ENCODE measurements at places on chromosomes 11 and 22. TPM values are rescaled to one million over a fixed set of nuclear protein-coding genes. Genes with fewer than 3 reads are reported as not detected.

Gene SPTBN2
- 2.2 TPM for total RNA-seq

DNA sequence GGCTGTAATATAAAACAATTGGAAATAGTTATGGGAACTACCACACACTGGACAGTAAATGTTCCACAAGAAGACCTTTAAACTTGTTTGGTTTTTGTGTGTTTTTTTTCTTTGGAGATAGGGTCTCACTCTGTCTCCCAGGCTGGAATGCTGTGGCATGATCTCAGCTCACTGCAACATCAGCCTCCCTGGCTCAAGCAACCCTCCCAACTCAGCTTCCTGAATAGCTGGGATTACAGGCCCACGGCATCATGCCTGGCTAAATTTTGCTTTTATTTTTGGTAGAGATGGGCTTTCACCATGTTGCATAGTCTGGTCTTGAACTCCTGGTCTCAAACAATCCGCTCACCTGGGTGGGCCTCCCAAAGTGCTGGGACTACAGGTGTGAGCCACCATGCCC lies 121.0 kb downstream of the MPPED2 start:
- DNase-seq: no peak

DNA sequence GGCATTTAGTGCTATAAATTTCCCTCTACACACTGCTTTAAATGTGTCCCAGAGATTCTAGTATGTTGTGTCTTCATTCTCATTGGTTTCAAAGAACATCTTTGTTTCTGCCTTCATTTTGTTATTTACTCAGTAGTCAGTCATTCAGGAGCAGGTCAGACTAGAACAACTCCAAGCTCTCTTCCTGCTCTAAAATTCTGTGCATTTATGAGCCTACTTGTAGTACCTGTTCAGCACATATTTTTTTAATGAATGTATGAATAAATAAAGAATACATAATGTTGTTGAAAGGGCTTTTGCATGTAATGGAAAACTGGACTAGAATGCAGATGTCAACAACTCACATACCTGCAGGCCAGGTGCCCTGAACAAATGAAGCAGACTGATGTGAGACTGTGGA lies 13.7 kb upstream of the HEPHL1 start:
- no peak for DNase-seq

Gene DEUP1
- not detected for total RNA-seq

Gene P4HA3
- total RNA-seq: 0.27 TPM

DNA sequence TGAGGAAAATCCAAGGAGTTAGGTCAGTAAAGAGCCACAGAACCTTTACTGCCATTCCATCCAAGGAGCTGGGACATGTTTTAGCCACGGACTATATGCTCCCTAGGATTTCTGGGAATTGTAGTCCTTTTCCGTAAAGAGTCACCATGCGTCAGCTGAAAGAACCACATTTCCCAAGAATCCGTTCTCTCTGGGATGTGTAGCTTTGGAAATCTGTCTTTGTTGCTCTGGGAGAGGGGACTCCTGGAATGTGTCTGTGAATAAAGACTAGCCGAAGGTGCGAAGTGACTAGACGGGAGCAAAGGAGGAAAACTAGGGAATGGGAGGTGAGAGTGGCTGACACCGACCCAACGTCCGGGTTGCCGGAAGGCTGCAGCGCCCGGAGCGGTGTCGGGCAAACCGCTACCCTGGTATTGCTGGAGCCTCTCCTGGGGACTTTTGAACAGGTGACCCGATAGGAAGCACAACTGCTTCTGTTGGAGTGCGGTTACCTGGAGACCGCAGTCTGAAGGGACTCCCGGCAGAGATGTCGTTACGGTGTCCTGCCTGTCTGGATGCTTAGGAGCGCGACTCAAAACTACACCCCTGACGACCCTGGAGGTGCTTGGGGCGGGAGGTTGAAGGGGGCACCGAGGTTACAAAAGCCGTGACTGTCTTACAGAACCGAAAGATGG lies at the start of gene IFTAP:
TSS of gene IFTAP (plus strand) at position 187 of the 674 bp plus-strand sequence. CDS start 15,602 bp downstream, outside the sequence.
- DNase-seq: peak; percentile 33

Gene SLC22A12
- total RNA-seq: not detected

Gene IGLL5
- not detected for total RNA-seq

DNA sequence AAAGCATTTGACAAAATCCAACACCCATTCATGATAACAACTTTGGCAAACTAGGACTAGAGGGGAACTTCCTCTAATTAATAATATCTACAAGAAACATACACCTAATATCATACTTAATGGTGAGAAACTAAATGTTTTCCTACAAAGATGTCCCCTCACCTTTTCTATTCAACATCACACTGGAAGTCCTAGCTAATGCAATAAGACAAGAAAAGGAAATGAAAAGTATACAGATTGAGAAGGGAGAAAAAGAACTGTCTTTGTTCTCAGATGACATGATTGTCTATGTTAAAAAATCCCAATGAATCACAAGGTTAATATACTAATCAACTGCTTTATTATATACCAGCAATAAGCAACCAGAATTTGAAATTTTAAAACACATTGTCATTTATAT lies 52.4 kb downstream of the C11orf65 start:
- DNase-seq: no peak

DNA sequence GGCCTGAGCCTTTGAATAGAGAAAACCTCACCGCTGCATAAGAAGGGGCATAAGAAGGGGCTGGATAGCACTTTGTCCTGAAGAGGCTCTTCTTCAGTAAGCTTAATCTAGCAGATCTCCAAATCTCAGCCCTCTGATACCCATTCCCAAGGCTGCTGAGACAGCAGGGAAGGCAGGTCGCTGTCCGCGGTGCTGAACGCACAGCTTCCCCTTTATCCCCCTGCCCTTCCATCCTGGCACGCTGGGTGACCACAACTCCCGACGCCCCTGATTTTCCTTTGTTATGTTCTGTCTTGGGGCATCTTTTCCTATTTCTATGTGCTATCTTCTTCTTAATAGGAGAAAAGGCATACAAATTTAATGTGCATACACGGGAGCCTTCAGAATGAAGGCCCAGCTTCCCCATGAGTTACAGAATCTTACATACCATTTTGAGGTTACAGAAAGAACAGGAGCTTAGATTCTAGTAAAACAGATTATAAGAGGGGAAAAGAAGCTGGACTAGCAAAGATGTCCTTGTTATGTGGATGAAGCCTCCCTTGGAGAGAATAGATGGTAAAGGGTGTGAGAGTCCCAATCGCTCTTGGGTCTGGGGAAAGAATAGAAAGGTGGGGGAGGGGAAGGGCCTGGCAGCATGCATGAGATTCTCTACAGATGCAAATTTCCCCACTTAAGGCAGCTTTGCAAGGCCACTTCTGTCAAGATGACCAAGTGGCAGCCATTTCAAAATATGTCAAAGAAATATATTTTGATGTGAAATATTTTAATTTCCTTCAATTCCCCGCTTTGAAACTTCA lies 5.7 kb upstream of the SULT4A1 start:
- DNase-seq: peak; percentile 34

Gene PIK3IP1
- total RNA-seq: 11.6 TPM

GRCh38 chr11:88050247-88050646 lies 125.0 kb downstream of the RAB38 start:
- no peak for DNase-seq

GRCh38 chr11:33668951-33669596 lies 31.6 kb downstream of the C11orf91 start:
- DNase-seq: no peak

DNA sequence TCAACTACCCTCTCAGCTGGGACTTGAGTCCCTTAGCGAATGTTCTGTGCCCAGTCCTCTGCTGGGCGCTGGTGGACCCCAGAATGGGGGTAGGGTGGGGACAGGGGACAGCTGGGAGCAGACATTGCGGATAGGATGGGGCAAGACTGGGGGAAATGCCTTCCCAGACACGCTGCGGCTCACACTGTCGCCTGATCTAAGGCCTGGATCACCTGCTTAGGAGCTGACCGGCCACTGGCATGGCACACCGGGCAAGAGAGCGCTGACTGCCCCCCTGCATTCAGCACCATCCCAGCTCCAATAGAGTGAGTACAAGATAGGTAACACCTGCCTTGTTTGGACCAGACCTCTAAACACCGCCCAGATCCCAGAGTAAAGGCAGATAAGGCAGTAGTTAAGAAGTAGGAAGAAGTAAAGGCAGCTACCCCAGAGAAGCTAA lies 1.4 kb downstream of the ARVCF start:
- no peak for DNase-seq

Gene DDI1
- total RNA-seq: not detected

GRCh38 chr11:829176-829846 lies 1.6 kb downstream of the CRACR2B start:
- DNase-seq: peak; percentile 58

GRCh38 chr22:17955590-17956379 lies 68.6 kb downstream of the MICAL3 start:
- DNase-seq: no peak

DNA sequence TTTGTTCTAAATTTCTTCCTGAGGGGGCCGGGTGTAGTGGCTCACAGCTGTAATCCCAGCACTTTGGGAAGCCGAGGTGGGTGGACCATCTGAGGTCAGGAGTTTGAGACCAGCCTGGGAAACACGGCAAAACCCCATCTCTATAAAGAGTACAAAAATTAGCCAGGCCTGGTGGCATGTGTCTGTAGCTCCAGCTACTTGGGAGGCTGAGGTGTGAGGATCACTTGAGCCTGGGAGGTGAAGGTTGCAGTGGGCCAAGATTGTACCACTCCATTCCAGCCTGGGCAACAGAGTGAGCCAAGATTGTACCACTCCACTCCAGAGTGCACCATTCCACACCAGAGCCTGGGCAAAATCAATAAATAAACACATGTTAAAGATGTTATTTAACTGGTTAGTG lies 20.6 kb upstream of the TOP3B start:
- DNase-seq: no peak

DNA sequence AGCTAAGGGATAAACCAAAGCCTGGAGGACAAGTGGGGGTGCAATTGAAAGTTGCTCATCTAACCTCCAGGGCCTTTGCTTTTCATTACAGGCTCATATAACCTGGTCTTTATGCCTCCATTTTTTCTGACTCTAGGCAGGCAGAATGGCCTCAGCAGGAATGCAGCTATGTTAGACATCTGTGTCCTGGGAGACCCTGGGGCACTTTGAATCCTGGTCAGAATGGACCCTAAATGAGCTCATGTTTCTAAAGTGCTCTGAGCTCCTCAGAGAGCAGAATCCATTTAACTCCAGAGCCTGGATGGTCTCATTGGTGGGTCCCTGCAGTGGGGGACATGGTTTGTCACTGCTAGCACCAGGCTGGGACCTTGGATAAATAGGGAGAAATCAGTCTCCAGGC lies 177.3 kb downstream of the KIRREL3 start:
- no peak for DNase-seq

- DNase-seq: no peak
Measured at GRCh38 chr22:50141462-50141861, 29.1 kb upstream of the PANX2 start.

Gene TMPRSS6
- 0.41 TPM for total RNA-seq

Gene PANX3
- total RNA-seq: not detected

DNA sequence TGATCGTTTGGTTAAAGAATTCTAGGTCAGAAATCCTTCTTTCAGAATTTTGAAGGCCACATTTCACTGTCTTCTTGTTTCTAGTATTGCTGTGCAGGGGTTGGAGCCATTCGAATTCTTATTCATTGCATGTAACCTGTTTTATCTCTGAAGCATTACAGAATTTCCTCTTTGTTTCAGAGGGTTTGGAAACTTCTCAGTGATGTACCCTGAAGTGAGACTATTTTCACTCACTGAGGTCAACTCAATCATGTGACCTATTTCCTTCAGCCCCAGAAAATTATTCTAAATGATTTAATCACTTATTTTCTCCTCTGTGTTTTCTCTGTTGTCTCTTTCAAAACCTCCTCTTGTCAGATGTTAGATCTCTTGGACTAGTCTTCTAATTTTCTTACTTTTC lies 147.8 kb downstream of the ENTHD1 start:
- DNase-seq: no peak

DNA sequence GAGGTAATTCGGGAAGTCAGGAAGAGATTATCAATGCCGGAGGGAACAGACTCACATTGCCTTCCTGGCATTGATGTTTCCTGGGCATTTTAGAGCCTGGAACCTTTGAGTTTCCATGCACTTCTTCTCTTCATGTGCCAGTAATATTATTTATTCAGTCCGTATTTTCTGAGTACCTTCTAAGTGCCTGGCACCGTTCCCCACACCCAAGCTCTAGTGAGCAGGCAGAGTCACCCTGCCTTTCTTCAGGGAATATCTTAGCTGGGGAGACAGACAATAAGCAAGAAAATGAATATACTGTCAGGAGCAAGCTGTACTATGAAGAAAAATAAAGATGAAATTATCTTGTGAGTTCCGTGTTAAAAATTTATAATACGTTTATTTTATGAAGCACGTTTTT lies 136.2 kb upstream of the SEZ6L start:
- DNase-seq: no peak

GRCh38 chr22:21982338-21982965 lies at the start of gene TOP3B:
Gene TOP3B (minus strand): TSS chr22:21982787. CDS start chr22:21975709, 7,078 bp downstream.
- peak; percentile 86 for DNase-seq

DNA sequence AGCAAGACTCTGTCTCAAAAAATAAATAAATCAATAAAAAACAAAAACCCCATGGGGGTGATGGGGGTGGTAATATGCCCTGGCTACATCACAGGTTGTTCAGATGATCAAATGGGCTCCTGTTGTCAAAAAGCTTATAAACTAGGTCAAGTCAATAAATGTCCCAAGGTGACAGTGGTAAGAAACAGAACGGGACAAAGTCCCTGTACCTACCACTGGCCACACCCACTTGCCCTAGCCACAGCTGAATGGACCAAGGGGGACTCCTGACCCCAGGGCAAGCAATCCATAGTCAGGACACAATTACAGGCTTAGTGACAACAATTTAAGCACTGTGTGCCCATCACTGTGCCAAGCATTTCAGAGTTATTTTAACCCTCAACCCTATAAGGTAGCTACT lies 6.0 kb downstream of the NAGA start:
- DNase-seq: peak; percentile 54

DNA sequence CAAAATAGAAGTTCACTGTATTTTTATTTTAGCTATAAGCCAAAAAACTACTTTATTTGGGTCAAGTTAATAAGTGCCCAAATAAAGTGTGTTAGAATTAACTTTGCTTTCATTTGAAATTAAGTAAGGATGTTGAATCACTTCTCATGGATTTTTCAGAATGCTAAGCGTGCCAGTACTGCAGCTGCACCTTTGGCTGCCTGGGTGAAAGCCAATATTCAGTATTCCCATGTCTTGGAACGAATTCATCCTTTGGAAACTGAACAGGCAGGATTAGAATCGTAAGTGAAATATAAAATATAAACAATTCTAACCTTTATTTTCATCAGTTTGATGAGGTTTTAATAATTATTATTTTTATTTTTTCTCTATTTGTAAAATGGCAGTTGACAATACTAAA lies 113.6 kb downstream of the DYNC2H1 start:
- DNase-seq: no peak

DNA sequence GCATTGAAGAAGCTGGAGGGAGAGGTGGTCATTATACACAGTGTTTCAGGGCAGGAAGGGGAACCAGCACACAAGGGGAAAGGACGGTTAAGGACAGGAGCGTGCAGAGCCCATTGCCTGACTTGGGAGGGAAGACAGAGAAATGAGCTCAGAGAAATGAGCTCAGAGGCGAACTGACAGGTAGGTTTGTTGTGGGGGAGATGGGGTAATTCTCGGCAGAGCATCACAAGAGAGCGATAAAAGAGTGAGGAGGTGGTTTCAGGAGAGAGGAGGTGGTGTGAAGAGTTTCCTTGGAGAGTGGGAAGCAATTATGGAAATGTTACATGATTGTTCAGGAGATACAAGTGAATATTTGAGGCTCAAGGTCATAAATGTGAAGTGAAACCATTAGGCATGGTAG lies 61.0 kb downstream of the MRGPRX1 start:
- no peak for DNase-seq
